Bone marrow (tissue), 2 donors: ENCODE measurements at places on chromosomes 13 and 19.

DNA sequence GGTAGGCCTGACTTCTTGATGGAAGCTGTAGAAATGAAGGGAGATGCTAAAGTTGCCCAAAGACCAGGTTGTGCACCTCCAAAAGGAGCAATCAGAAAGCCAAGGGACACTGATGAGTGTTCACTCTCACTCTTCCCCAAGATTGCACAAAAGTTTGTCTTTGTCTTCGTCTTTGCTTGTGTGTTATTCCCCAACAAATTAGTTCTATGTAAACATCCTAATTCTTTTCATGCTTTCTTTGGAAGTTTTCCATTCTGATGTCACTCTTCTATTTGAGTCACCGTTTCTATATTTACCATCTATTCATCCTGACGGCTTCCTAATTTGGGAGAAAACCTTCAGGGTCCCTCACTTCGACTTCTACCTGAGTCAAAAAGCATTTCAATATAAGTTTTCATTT, 3.7 kb upstream of the TMEM272 start:
- no peak for DNase-seq

DNA sequence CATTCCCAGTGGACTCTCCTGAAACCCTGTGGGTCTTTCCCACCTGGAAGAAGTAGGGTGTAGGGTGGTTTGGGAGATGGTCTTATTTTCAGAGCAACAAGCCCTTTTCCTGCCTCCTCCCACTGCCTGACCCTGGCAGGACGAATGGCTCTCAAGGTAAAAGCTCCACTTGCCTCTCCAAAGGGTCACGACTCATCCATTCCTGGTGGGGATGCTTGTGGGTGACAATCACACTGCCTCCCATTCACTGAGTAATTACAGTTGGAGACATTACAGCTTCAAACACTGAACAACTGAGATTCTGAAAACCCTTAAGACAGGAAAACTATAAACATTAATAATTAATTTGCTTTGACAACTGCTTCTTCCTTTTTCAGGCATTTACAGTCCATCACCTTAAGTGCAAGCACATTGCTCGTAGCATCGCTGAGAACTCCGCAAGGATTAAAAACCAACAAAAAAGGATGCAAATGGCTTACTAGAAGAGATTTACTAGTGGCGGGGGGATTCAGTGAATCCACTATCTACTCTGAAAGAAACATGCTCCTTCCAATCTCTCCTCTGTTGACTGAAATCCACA, 199.6 kb upstream of the IRS2 start:
- DNase-seq, result no peak

DNA sequence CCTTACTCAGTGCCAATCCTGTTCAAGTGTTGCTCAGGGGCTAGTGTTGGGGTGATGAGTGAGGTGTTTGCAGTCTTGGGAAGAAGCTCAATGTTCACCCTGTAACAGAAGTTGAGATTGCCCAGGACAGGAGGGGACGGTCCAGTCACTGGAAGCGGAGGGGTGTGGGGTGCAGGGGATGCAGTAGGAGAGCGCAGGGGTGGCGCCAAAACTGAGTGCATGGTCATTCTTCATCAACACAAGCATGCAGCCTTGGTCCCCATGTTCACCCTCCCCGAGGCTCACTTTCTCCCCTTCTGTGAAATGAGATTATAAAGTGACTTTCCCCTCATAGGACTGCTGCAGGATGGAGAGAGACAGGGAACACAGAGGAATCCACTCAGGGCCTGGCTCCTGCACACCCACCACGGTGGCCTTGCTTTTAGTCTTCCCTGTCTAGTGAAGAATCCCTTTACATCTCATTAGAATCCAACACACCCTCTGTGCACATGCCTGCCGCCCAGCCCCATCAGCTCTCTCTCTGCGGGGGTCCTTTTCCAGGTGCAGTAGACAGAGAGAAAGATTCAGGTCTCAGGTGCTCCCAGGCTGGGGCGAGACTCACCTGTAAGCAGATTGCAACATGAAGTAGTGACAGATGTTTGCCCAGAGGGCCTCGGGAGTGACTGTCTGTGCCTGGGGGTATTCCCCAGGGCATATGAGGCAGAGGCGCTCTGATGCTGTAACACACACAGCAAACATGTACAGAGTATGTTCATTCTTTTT, 93.2 kb downstream of the TSHZ3 start:
- DNase-seq, result no peak

- DNase-seq, result no peak
Observed at GRCh38 chr13:43307221-43307920, 284.0 kb downstream of the DNAJC15 start.

DNA sequence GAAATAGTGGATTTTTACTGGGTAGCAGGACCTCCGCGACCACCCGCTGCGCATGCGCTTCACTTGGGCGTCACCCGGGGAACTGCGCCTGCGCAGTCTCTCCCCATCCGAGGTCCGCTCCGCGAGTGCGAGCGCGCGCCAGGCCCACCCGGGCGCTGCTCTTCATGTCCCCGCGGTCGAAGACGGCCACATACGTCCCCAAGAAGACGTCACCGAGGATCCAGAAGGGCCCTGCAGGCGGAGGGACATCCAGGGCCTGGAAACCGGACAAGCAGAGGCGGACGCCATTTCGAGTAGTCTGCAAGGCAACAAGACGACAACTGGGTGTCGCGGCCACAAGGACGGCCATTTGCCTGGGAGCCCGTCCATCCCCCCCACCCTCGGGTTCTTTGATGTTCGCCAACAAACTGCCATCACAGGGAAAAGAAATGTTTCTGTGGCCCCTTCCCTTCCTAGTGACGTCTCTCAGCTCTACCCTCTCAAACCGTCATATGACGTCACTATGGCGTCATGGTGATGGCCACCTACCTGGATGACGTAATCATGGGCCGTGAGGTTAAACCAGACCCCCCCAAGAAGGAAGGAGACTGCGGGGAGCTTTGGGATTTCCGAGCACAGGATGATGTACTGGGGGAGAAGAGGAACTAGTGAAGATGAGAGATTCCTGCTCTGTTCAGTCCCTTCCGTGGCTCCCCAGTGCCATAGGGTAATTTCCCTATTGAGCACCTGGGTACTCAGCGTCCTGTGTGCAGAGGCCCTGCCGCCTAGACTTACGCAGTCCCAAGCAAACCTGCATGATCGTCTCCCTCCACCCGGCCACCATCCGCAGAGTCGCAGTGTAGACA, 6.7 kb downstream of the NAPSA start:
- DNase-seq, result peak; percentile 36

- DNase-seq, result no peak
Observed at GRCh38 chr13:46795321-46795720, 1.6 kb downstream of the ESD start.

DNA sequence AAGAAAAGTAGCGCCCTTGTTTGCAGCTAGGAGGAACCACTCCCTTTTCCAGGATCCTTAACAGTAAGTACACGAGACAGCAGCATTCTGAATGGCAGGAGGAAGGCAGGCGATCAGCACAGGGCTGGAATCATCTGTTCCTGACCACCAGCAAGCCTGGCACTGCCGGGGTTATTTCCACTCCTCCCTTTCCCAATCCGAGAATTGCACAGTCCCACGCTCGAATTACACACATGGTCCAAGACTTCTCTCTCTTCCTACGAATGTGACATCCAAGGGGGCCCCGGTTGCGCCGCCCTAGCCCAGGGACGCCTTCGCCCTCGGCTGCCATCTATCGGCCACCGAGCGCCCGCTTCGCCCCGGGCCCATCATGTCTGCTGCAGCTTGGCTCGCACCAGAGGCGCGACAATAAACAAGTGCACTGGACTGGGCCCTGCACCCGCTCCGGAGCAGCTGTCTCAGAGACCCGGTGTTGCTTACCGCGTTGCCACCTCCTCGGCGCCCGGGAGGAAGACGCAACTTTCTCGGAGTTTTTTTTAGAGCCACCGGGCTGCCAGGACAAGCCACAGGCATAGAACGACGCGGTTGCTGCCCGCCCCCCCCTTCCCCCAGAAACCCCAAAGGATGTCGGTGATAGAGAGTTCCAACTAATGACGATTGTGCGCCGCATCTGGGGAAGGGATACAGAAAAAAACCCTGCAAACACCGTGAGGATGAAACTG, at the start of gene SLITRK5:
TSS of gene SLITRK5 (plus strand) at position 341 of the 722 bp plus-strand sequence. CDS start 4,018 bp downstream, outside the sequence.
- DNase-seq, result peak; percentile 31

- DNase-seq, result no peak
Observed at GRCh38 chr19:13835791-13836723, 40.8 kb downstream of the ZSWIM4 start.

GRCh38 chr13:110305949-110306339, 1.0 kb downstream of the COL4A1 start:
- no peak for DNase-seq

DNA sequence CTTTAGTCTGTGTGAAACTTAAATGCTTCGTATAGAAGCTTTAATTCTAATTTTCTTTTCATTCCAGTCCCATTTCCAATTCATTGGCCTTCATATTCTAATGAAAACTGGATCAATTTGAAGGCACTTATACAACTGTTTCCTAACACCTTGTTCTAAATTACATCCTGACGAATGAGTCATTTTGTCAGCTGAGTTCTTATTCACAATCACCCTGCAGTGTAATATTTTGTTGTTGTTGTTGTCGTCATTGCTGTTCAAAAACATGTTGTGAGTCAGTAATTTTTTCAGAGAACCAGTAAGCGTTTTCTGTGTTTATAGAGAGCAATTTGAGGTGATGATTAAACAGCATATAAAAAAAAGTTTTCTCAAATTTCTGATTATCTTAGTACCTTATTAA, 290.0 kb downstream of the PCDH9 start:
- no peak for DNase-seq

GRCh38 chr13:32984857-32985626, 31.2 kb upstream of the KL start:
- DNase-seq, result no peak

DNA sequence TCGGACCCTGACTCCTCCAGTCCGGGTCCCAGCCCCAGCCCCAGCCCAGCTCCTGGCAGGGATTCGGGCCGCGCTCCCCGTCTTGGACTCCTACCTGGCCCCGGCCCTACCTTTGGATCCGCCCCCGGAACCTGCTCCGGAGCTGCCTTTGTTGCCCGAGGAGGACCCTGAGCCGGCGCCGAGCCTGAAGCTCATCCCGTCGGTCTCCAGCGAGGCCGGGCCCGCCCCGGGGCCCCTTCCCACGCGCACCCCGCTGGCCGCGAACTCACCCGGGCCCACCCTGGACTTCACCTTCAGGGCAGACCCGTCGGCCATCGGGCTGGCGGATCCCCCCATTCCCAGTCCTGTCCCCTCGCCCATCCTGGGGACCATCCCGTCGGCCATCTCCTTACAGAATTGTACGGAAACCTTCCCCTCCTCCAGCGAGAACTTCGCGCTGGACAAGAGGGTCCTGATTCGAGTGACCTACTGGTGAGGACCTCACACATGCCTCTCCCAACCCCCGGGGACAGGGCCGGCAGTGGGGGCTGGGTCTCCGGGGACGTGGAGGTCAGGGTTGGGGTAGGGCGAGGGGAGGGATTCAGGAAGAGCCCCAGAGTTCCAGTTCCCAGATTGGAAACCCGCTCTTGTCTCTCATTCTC, 732 bp downstream of the SELENOV start:
- DNase-seq, result no peak

DNA sequence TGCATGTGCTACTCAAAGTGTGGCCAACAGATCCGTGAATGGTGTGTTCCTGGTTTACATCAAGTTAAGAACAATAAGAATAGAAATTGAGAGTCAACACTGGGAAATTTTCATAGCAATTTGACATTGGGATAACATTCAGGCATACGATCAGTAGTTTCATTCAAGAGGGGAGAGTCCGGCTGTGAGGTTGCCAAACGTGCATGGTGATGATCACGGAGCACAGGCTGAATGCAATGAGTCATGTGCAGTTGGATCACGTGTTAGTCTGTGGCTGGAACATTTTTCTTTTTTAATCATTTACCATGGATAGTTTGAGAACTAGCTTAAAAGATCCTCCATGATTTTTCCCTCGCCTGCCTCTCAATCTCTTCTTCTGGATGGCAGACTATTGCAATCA, 2.5 kb upstream of the DCT start:
- DNase-seq, result no peak
